ENCODE measurements at places on chromosomes 3 and 15. TPM values are rescaled to one million over a fixed set of nuclear protein-coding genes. Genes with fewer than 3 reads are reported as not detected.

The CSPG4 gene
- 69.4 TPM for polyA plus RNA-seq

The HGD gene
- polyA plus RNA-seq, result 0.50 TPM

The TNIK gene
- 31.2 TPM for polyA plus RNA-seq

The C3orf85 gene
- polyA plus RNA-seq, result not detected

The CLDN16 gene
- polyA plus RNA-seq, result 0.09 TPM
